ENCODE measurements at places on chromosomes 5 and 9. TPM values are rescaled to one million over a fixed set of nuclear protein-coding genes. Genes with fewer than 3 reads are reported as not detected.
A peak's percentile ranks its signal among the peaks of the same experiment; 100 is the strongest.

GRXCR2 gene
- not detected for total RNA-seq

EQTN gene
- total RNA-seq, result 0.44 TPM

HAPLN1 gene
- 0.44 TPM for total RNA-seq

C5orf52 gene
- not detected for total RNA-seq

CDC37L1 gene
- 18.3 TPM for total RNA-seq

RLN1 gene
- total RNA-seq, result not detected

ACTL7A gene
- total RNA-seq, result not detected

SHOC1 gene
- total RNA-seq, result 0.16 TPM

TAS2R1 gene
- not detected for total RNA-seq

HTR1A gene
- total RNA-seq, result 1.8 TPM

PCDHGA9 gene
- total RNA-seq, result 8.9 TPM

BTNL8 gene
- not detected for total RNA-seq

MARCOL gene
- not detected for total RNA-seq

AFAP1L1 gene
- total RNA-seq, result 8.4 TPM

SLC6A18 gene
- total RNA-seq, result not detected

FOXD4L5 gene
- total RNA-seq, result 0.21 TPM

DNA sequence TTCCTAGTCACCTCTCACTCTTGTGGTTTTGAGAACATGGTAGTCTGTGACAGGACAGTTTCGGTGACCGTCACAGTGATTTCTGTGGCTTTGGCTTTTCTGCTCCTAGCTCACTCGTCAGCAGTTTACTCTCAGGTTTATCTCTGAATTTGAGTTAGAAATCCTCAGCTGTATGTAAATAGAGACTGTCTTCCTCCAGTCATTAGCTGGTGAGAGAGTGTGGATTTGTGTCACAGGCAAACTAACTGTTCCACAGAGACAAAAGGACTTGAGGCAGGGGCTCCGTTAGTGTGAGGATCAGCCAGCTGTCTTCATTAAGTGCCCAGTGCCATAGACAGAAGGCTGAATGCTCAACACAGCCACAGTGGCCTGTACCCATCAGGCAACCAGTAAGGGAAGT, 131.4 kb downstream of the CD180 start:
- no peak for DNase-seq

DNA sequence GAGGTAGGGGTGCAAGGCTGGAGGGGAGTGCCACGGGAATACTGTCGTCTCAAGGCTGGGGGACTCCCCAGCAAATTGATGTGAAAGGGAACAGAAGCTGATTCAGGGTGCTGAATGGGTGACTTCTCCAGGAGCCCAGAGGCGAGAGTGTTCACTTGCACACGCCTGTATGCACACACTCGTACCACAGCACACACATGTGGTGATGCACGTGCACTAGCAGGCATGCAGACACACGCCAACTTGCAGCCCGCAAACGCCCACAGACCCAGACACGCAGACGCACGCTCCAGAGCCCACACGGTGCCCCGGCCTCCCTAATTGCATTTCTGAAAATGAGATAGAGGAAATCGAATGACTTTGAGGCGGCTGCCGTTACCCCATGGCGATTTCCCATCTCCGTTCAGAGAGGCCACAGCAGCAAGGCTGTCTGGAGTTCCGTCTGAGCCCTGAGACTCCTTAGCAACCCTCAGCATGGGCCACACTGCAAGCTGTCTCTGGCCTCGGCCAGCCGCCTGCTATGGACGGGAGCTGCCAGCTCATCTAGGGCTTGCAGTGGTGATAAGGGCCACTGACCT, 9.1 kb upstream of the ADAMTS2 start:
- no peak for DNase-seq

GRCh38 chr9:136978073-136978864, 965 bp downstream of the PTGDS start:
- DNase-seq, result peak; percentile 73

GRCh38 chr9:127977884-127978647, 2.7 kb downstream of the EEIG1 start:
- no peak for DNase-seq

- no peak for DNase-seq
Measured at GRCh38 chr9:123617286-123617685, 261.3 kb downstream of the CRB2 start.

- no peak for DNase-seq
Measured at GRCh38 chr9:127183814-127184582, 61.6 kb upstream of the ANGPTL2 start.

GRCh38 chr5:10546186-10546585, 17.7 kb upstream of the ANKRD33B start:
- no peak for DNase-seq

DNA sequence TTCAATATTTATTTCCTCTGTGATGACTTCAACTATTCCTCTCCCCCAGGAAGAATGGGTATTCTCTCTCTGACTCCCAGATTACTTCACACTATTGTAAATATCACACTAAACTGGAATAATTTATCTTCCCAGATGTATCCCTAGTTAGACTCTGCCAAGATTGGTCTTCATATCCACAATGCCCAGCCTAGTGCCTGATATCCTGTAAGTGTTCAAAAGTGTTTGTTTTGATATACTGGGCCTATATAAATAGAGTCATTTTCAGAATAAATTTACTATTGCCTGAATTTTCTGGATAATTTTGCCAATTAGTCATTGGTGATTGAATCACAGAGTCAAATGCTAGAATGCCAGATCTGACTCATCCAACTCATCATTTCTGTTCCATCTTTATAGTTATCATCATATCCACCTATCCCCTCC, 143.7 kb upstream of the TNC start:
- no peak for DNase-seq

DNA sequence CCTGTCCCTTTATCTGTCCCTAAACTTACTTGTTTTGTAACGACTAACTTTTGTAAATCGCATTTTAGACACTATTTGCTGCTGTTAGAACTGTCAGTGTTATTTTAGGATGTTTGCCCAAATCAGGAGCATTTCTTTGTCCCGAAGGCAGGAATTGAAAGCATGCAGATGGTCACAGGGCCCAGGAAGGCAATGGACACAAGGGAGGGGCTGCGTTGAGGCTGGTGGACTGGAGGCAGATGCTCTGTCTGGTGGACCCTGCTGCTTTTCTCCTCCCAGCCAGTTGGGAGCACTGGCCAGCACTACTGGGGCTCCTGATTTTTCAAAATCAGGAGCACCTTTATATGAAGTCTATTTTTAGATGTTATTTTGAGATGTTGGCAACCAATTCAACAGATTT, 31.7 kb downstream of the DOCK2 start:
- no peak for DNase-seq

DNA sequence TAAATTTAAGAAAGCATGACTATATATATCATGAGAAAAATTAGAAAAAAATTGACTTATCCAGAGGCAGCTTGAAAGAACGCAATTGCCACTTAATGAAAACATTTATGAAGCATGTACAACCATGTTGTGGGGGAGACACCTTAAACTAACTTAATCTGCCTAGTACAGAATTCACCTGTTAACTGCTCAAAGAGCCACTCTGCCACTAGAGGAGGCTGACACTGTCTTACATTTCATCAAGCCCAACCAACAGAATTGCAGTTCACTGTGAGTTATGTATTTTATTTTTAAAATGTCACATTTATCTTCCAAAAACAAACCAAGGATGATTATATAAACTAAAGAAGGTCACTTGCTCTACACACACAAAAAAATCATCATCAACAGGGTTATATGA, 252.9 kb downstream of the MLLT3 start:
- no peak for DNase-seq

GRCh38 chr9:91839926-91840465, 110.0 kb downstream of the ROR2 start:
- DNase-seq, result peak; percentile 40

DNA sequence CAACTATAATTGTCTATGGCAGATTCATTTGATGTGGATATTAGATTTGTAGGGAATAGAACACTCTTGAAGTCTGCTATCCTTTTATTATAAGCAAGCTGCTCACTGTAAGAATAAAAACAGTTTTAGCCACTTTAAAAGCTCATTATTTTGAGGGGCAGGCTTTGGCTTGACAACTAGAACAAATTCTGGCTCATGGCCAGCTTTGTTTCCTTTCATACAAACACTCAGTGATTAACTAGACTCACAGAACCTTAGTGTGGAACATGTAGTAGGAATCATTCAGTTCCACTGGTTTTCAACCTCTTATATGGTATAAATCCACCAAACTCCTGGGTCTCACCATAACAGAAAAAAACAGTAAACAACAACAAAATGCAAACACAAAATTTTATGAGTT, 27.4 kb upstream of the CEP120 start:
- DNase-seq, result no peak

GRCh38 chr5:137695651-137696428, 40.0 kb downstream of the KLHL3 start:
- no peak for DNase-seq

- no peak for DNase-seq
Measured at GRCh38 chr9:7405924-7406604, 393.5 kb downstream of the DMAC1 start.

DNA sequence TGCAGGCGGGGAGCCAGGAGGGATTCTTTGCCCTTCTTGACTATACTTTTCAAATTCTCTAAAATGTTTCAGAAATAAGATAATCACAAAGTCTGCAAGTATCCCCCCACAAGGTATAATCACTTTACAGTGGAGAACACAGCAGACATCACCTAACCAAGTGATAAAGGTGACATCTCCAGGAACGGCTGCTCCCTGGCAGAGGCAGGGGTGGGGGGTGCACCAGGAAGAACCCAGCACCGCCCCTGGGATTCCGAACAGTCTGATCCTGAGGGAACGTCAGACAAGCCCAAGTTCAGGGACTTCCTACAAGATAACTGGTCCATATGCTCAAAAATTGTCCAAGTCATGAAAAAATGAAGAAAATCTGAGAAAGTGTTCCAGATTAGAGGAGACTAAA, 85.4 kb downstream of the HSD17B3 start:
- DNase-seq, result no peak

- no peak for DNase-seq
Measured at GRCh38 chr9:93431539-93432105, 19.9 kb upstream of the FAM120A start.

GRCh38 chr5:57184322-57184721, 10.5 kb downstream of the GPBP1 start:
- no peak for DNase-seq

DNA sequence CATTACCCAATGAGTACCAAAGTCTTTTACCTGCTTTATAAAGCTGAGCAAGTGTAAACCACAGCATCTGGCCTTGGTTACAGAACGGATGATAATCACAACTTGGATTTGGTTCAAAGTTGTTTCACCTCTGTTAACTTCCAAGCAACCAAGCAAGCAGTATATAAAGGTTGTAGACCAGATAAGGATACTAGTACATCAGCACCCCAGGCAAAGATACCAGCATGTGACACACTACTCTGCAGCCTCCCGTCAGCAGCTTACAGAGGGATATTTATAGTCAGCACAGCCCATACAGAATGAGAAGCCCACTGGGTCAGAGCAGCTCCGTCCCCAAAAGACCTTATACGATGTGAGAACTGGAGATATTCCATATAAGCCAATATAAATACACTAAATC, 193.3 kb downstream of the SMARCA2 start:
- no peak for DNase-seq

DNA sequence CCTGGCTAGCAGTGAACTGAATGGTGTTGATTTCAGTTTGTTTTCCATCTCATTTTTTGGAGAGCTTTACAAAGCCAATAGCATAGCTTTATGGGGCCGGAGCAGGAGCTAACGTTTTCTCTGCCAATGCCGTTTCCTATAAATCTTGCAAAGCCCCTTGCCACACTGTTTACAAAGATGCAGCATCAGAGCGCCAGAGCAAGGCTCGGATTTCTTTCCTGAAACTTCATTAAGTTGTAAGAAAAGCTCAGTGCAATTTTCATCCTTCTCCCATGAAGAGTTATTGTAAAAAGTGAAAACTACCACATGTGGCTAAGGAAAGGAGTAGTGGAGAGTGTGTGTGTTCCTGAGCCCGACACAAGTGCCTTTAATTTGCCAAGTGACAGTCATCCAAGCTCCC, 178.2 kb upstream of the GDNF start:
- DNase-seq, result no peak

- DNase-seq, result no peak
Measured at GRCh38 chr5:16160706-16161105, 18.9 kb downstream of the MARCHF11 start.

DNA sequence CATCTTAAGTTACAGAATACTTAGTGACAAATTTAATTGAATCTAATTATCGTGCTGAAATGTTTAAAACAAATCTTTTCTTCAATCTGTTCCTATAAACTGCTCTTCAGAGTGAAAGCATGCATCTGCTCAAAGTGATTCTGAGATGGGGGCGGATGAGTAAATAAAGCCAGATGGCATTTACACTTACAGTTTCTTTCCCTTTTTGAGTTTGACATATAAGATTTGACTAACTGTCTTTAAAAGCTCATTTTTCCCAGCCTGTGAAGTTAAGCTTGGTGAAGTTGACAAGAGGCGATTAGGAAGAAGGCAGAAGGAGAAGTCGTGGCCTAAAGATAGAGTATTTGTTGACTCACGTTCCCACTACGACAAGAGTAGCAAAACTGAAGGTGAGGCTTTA, 137.4 kb downstream of the LPAR1 start:
- DNase-seq, result no peak
